HCT116 (cell line): ENCODE measurements at places on chromosomes 6 and 20. TPM values are rescaled to one million over a fixed set of nuclear protein-coding genes. Genes with fewer than 3 reads are reported as not detected.

Gene ANKRD6
- 9.9 TPM for total RNA-seq

GRCh38 chr6:149056777-149057463 lies 260.6 kb upstream of the TAB2 start:
- no peaks in the 10 kb centered on the region for H3K4me1 ChIP-seq
- H3K27ac ChIP-seq = no peak overlapping the region
- no peaks in the 10 kb centered on the region for H3K36me3 ChIP-seq
- no peaks in the 10 kb centered on the region for H3K27me3 ChIP-seq
- DNase-seq = no peak

- H3K27ac ChIP-seq = no peak overlapping the region
- H3K4me1 ChIP-seq = peaks cover 56% of the 10 kb centered on the region
- H3K4me3 ChIP-seq = no peak overlapping the region
- H3K36me3 ChIP-seq = no peaks in the 10 kb centered on the region
Measured at GRCh38 chr6:37130704-37131103, 39.2 kb upstream of the PIM1 start.

Gene SLC17A3
- not detected for total RNA-seq

Gene MACROD2
- total RNA-seq = 3.7 TPM

DNA sequence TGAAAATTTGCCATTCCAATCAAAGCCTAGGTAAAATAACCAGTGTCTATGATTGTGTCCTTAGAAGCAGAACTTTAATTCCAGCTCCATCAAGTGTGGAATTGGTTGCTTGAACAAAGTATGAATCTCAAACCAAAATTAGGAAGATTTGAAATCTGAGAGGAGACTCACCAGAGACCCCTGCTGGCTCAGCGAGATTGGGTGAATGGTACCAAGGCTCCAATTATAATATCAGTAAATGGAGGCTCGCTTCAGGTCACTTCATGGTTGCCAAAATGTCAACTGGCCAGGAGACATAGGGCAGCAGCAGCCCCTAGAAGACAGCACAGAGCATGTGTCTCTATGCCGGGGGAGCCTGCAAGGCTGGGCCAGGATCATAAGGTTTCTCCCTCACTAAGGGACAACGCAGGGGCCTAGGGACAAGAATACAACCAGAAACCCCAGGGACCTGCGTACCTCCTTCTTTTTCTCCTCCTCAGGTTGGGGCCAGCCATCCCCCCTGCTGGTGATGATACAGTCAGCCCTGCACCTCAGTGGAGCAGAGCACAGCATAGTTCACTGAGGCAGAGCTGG lies 14.0 kb downstream of the RBL1 start:
- H3K27ac ChIP-seq = no peak overlapping the region
- peaks cover 10% of the 10 kb centered on the region; the same call in 1 of the 2 replicates for H3K36me3 ChIP-seq
- no peak overlapping the region for H3K4me3 ChIP-seq
- no peak for DNase-seq
- no peaks in the 10 kb centered on the region for H3K4me1 ChIP-seq

DNA sequence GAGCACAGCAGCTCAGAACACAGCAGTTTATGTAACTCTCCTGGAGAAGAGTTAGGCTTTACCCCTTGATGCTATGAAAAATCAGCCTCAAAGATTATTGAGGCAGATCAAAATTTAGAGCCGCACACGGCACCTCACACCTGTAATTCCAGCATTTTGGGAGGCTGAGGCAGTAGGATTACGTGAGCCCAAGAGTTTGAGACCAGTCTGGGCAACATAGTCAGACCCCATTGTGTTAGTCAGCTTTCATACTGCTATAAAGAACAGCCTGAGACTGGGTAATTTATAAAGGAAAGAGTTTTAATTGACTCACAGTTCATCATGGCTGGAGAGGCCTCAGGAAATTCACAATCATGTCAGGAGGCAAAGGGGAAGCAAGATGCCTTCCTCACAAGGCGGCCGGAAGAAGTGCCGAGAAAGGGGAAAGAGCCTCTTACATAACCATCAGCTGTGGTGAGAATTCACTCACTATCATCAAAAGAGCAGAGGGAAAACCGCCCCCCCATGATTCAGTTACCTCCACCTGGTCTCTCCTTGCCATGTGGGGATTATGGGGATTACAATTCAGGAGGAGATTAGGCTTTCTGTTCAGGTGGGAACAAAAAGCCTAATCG lies 87.7 kb downstream of the SGK1 start:
- H3K27ac ChIP-seq = no peak overlapping the region
- no peaks in the 10 kb centered on the region for H3K27me3 ChIP-seq
- no peak for DNase-seq
- no peak overlapping the region for H3K4me3 ChIP-seq
- no peaks in the 10 kb centered on the region for H3K4me1 ChIP-seq

Gene GTSF1L
- total RNA-seq = not detected

Gene PLAGL1
- 35.6 TPM for total RNA-seq

GRCh38 chr6:113330636-113330946 lies 526.6 kb upstream of the MARCKS start:
- no peaks in the 10 kb centered on the region for H3K27me3 ChIP-seq
- no peaks in the 10 kb centered on the region for H3K36me3 ChIP-seq
- no peak overlapping the region for H3K4me3 ChIP-seq
- H3K27ac ChIP-seq = no peak overlapping the region

GRCh38 chr20:3406481-3407039 lies 909 bp downstream of the DNAAF9 start:
- DNase-seq = no peak
- H3K27me3 ChIP-seq = no peaks in the 10 kb centered on the region
- H3K4me3 ChIP-seq = peak overlapping the region; percentile 64
- peaks cover 5% of the 10 kb centered on the region; the same call in 1 of the 2 replicates for H3K4me1 ChIP-seq
- H3K27ac ChIP-seq = peak overlapping the region; percentile 46; the same call in 1 of the 2 replicates
- H3K36me3 ChIP-seq = no peaks in the 10 kb centered on the region

DNA sequence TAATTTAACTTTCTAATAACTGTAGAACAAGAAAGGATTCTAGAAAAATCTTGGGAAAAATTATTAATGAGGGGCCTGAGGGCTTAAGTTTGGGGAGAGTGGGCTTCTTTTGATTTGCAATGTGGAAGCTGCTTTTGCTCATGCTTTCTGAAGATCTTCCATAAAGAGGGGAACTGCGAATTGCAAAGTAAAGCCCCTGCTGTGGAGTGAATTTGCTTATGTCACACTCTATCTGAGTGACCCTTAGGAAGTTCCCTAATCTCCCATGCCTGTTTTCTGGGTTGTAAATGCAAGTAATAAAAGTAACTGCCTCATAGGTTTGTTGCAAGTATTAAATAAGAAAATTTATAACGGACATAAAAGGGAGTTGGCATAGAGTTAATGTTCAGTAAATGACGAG lies 301.2 kb downstream of the PLCB1 start:
- H3K27ac ChIP-seq = no peak overlapping the region
- H3K4me1 ChIP-seq = no peaks in the 10 kb centered on the region
- no peaks in the 10 kb centered on the region for H3K36me3 ChIP-seq
- no peaks in the 10 kb centered on the region for H3K27me3 ChIP-seq
- no peak overlapping the region for H3K4me3 ChIP-seq
- DNase-seq = no peak

Gene THBS2
- 0.39 TPM for total RNA-seq

DNA sequence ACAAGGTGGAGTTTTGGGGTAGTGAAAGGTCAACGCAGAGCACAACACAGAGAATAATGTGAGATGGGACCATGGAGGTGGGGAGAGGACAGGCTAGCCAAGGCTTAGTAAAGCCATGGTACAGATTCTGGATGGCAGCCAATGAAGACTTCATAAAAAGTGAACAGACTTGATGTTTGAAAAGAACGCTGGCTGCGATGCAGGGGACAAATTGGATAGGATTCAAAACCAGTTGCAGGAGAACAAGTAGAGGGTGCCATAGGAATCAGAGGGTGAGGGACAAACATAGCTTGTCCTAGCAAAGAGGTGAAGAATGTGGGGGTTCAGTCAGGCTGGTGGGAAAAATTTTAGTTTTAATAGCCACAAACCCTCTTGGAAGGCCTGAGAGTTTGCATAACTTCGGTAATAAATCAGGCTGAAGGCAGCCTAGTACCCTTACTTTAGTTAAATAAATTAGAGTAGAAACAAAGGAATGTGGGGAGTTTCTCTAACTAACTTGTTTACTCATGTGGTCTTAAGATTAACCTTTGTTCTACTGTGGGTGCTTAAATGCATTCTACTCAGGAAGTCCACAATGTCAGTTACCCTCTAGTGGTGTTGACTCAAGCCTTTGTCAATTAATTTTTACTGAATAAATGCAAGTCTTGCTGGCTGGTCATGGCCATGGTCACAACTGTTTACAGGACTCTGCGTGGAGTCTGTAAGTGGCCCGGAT lies 216.4 kb downstream of the C6orf118 start:
- no peaks in the 10 kb centered on the region for H3K27me3 ChIP-seq
- DNase-seq = no peak
- no peaks in the 10 kb centered on the region for H3K36me3 ChIP-seq
- H3K27ac ChIP-seq = no peak overlapping the region

DNA sequence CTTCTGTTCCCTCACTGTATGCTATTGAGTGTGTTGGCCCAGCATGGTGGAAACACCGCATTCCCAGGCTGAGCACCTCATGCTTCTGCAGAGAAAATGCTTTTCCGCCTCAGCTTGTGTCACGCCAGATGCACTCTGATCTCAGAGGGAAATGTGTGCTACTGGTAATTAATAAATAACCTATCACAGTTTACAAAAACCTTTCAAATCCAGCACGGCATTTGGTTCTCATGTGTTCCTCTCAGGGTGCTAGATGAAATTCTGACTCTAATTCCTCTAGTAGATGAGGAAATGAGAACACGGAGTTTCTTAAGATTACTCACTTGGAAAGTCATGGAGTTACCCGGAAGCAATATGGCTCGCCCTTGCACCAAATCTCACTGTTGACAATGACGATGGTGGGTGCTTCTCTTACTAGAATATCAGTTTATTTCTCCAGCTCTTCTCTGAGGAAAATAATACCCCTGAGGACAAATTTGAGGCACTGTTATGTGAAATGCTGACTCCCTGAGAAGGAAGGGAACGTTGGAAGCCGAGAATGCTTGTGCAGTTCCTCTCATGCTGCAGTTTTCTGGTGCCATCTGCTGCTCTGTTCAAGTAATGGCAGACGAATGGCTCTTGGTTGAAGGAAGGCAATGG lies 116.6 kb downstream of the RNF144B start:
- peak; percentile 61 for DNase-seq
- no peaks in the 10 kb centered on the region for H3K36me3 ChIP-seq
- no peak overlapping the region for H3K27ac ChIP-seq
- H3K27me3 ChIP-seq = no peaks in the 10 kb centered on the region
- no peak overlapping the region for H3K4me3 ChIP-seq
- no peaks in the 10 kb centered on the region; the same call in 1 of the 2 replicates for H3K4me1 ChIP-seq

- H3K27me3 ChIP-seq = no peaks in the 10 kb centered on the region
- no peak overlapping the region for H3K4me3 ChIP-seq
- no peaks in the 10 kb centered on the region for H3K36me3 ChIP-seq
- H3K27ac ChIP-seq = no peak overlapping the region
- H3K4me1 ChIP-seq = peaks cover 12% of the 10 kb centered on the region; the same call in 1 of the 2 replicates
Measured at GRCh38 chr6:157182503-157183264, 140.6 kb downstream of the TMEM242 start.

Gene BIRC7
- total RNA-seq = 0.96 TPM

- peaks cover 33% of the 10 kb centered on the region for H3K4me1 ChIP-seq
- H3K36me3 ChIP-seq = no peaks in the 10 kb centered on the region
- H3K27ac ChIP-seq = peak overlapping the region; percentile 48
- DNase-seq = peak; percentile 28
- H3K4me3 ChIP-seq = no peak overlapping the region
Measured at GRCh38 chr6:155201461-155202226, 62.2 kb upstream of the CLDN20 start.

- no peak overlapping the region for H3K27ac ChIP-seq
- peaks cover 20% of the 10 kb centered on the region for H3K4me1 ChIP-seq
- no peaks in the 10 kb centered on the region for H3K36me3 ChIP-seq
- no peaks in the 10 kb centered on the region for H3K27me3 ChIP-seq
- no peak overlapping the region for H3K4me3 ChIP-seq
- DNase-seq = no peak
Measured at GRCh38 chr6:82866446-82866845, 199.2 kb downstream of the UBE3D start.

GRCh38 chr20:17896193-17896723 lies 72.3 kb downstream of the SNX5 start:
- H3K4me3 ChIP-seq = no peak overlapping the region
- H3K4me1 ChIP-seq = peaks cover 3% of the 10 kb centered on the region; the same call in 1 of the 2 replicates
- no peaks in the 10 kb centered on the region for H3K36me3 ChIP-seq
- H3K27me3 ChIP-seq = no peaks in the 10 kb centered on the region
- no peak overlapping the region for H3K27ac ChIP-seq

GRCh38 chr6:26056583-26057350 lies 30.5 kb upstream of the HFE start:
- H3K4me3 ChIP-seq = peak overlapping the region; percentile 73
- no peaks in the 10 kb centered on the region for H3K36me3 ChIP-seq
- H3K4me1 ChIP-seq = peaks cover 40% of the 10 kb centered on the region
- no peak for DNase-seq
- peak overlapping the region; percentile 85 for H3K27ac ChIP-seq
- H3K27me3 ChIP-seq = no peaks in the 10 kb centered on the region

- no peaks in the 10 kb centered on the region for H3K36me3 ChIP-seq
- H3K27me3 ChIP-seq = peaks cover 9% of the 10 kb centered on the region; the same call in 1 of the 2 replicates
- peaks cover 2% of the 10 kb centered on the region; the same call in 1 of the 2 replicates for H3K4me1 ChIP-seq
- H3K27ac ChIP-seq = no peak overlapping the region
- no peak overlapping the region for H3K4me3 ChIP-seq
- DNase-seq = no peak
Measured at GRCh38 chr6:16968101-16968500, 133.7 kb upstream of the STMND1 start.

Gene LAMP5
- total RNA-seq = not detected

DNA sequence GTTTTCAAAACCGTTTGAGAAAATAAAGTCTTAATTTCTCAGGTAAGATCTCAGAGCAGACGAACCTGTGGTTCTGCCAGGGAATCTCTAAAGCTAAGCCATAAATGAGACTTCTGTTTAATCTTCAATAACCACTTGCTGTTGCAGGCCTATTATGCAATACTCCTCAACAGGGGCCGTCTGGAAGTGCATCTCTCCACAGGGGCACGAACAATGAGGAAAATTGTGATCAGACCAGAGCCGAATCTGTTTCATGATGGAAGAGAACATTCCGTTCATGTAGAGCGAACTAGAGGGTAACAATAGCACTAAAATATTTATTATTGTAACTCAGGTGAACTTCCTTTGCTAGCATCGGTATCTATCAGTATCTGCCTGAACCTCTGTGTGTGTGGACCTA lies 223.7 kb downstream of the ARHGAP18 start:
- H3K4me1 ChIP-seq = peaks cover 32% of the 10 kb centered on the region
- no peaks in the 10 kb centered on the region for H3K27me3 ChIP-seq
- H3K27ac ChIP-seq = no peak overlapping the region
- no peaks in the 10 kb centered on the region for H3K36me3 ChIP-seq

- no peaks in the 10 kb centered on the region for H3K27me3 ChIP-seq
- no peak for DNase-seq
- H3K27ac ChIP-seq = no peak overlapping the region
- no peaks in the 10 kb centered on the region for H3K36me3 ChIP-seq
- no peak overlapping the region for H3K4me3 ChIP-seq
- H3K4me1 ChIP-seq = peaks cover 7% of the 10 kb centered on the region; the same call in 1 of the 2 replicates
Measured at GRCh38 chr20:52193133-52193532, 1.6 kb upstream of the ZFP64 start.

DNA sequence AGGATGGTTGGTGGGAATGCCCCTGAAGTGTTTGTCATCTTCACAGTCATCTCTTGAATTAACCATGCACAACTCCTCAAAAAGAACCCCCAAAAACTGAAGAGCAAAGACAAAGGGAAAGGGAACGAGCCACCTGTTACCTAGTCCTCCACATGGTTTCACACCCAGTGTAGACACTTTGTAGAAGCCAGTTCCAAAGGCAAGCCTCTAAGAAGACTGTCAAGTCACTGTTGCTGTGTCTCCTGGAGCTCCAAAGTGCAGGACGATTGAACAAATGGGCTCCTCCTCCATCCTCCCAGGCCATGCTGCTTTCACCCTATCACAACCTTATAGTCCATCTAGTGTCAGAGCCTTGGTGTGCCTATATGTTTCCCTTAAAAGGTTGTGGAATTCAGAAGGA lies 277.6 kb upstream of the PRDM1 start:
- H3K4me3 ChIP-seq = no peak overlapping the region
- peaks cover 38% of the 10 kb centered on the region for H3K4me1 ChIP-seq
- no peaks in the 10 kb centered on the region for H3K27me3 ChIP-seq
